ENCODE measurements at places on chromosomes 16 and 17.

DNA sequence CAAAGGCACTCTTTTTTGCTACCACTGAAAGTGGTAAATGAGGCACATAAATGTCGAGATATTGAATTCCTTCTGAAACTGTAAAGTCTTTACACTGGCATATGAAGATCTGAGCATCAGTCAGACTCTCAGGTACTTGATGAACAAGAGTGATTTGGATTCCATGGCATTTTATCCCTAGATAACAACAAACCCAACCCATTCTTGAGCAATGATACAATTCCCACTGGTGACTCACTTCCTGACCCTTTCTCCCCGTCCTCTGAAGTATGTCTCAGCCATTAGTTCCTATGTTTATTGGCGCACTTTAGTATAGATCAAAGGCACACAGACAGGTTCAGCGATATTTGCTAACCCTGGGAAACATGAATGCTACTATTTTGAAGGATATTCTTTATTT is 147.0 kb upstream of the RBFOX1 start:
- H3K4me3 ChIP-seq: no peak overlapping the region
- H3K27me3 ChIP-seq: no peaks in the 10 kb centered on the region
- no peak overlapping the region for H3K27ac ChIP-seq
- no peak for DNase-seq

DNA sequence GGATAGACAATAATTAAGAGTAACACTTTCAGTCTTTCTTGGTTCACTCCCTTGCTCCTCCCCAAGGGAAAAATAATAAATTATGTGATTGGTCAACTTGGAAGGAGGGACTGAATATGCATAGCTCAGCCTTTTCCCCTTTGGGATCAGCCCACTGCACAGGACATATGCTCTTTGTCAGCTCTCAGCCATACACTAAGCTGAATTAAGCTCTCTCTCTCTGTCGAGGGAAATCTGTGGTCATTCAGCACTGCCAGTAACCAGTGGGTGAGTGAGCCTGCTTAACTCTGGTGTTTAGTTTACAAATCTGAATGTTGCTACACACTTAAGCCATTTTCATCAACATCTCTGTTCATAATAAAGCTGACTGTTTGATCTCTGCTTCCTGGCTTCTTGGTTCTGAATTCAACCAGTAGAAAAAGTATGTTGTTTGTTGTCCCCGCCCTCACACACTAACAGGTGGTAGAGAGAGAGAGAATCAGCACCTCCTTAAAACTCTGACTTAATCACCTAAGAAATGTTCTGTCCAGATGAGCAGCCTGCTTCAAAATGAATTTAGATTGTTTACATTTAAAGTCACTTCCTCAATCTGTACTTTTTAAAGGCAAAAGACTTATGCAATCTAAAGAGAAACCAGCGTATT is 102.3 kb upstream of the C17orf78 start:
- H3K4me3 ChIP-seq: no peak overlapping the region
- no peak overlapping the region for H3K27ac ChIP-seq
- DNase-seq: no peak
- H3K4me1 ChIP-seq: no peaks in the 10 kb centered on the region

DNA sequence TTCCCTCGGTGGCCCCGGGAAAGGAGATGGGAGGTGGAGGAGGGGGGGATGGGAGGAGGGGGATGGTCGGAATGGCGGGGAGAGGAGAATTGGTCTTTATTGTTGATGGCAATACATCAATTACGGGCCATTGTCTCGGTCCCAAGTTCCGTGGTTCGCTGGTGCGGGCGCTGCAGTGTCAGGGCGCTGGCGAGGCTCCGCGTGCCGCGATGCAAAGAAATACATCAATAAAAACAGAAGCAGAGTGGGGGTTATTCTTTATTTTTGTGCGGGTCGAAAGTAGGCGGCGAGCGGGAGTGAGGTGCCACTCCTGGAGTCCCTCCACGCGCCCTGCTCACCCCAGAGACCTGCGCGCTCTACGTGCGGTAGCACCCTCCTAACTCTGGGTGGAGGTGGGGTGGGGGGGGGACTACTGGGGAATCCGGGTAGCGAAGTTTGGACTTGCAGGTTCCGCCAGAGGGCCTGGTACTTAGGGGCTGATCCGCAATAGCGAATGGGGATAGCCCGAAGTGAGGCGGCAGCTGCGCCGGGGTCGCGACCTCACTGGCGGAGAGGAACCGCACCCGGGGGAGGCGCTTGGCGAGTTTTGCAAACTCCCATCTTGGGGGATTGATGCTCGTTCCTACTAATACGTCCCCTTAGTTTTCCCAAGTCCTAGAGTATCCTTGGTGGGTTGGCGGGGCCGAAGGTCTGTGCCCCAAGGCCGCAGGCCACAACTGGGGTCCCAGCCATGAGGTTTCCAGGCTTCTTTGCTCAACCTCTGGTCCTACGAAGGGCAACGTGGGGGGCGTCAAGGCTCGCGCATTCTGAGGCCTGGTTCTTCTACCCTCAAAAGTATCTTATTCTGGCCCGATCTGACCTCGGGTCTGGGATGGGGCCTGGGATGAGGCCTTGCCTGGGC is 3.5 kb upstream of the SALL1 start:
- H3K4me1 ChIP-seq: peaks cover 7% of the 10 kb centered on the region
- peaks cover 16% of the 10 kb centered on the region for H3K27me3 ChIP-seq
- H3K4me3 ChIP-seq: peak overlapping the region; percentile 40
- H3K36me3 ChIP-seq: no peaks in the 10 kb centered on the region
- no peak for DNase-seq

DNA sequence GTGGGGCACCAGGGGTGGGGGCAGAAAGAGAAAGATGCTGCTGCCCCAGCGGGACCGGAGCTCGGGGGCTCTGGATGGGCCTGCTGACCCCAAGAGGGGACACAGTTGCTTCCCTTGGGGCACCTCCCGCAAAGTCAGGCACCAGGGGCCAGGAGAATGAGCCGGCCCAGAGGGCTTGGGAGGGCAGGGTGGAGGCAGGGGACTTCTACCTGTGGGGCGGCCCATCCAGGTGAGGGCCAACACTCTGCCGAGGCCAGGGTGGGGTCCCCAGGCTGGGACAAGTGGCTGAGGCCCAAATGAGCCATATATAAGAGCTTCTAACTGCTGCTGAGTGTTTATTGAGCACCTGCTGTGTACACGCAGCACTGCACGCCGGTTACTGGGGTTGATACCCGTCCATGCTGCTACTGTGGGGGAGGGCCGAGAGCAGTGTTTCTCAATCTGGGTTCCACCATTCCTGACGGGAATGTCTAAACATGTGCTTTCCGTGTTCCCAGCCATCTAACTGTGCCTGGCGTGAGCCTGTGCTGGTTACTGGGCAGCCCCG is 211.7 kb upstream of the GSE1 start:
- no peak overlapping the region for H3K27ac ChIP-seq
- H3K27me3 ChIP-seq: no peaks in the 10 kb centered on the region
- no peak for DNase-seq
- H3K36me3 ChIP-seq: no peaks in the 10 kb centered on the region
